ENCODE measurements at places on chromosomes 6 and 20. TPM values are rescaled to one million over a fixed set of nuclear protein-coding genes. Genes with fewer than 3 reads are reported as not detected.
A peak's percentile ranks its signal among the peaks of the same experiment; 100 is the strongest.

Gene MEI4
- not detected for total RNA-seq

DNA sequence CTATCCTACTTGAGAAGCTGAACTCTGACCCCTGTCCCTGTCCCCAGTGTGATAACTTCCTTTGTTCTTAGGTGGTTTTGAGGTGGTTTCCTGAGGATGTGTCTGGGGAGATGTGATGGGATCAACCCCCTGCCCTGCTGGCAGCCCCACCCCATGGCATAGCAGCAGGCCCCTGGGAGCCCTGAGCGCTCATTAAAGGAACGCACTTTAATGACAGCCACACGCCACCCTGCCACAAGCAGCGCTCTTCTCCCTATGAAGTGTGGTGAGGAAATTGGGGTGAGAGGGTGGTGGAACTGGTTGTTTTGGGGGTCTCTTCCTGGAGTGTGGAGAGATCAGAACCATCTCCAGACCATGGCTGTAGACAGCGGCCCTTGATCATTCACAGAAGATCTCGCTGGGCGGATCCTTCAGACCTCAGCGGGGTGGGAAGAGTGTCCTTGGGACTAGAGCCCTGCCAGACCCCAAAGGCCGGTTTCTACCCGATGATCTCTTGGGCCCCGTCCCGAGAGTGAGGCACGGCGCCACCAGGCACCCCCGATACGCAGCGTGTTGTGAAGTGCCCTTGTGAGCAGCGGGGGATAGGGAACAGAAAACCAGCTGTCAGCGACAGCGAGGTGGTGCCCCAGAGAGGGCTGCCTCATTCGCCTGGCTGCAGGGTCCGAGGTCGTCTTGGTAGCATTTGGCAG is 45.4 kb downstream of the SYNJ2 start:
- DNase-seq: no peak

Gene SLC17A2
- total RNA-seq: not detected

DNA sequence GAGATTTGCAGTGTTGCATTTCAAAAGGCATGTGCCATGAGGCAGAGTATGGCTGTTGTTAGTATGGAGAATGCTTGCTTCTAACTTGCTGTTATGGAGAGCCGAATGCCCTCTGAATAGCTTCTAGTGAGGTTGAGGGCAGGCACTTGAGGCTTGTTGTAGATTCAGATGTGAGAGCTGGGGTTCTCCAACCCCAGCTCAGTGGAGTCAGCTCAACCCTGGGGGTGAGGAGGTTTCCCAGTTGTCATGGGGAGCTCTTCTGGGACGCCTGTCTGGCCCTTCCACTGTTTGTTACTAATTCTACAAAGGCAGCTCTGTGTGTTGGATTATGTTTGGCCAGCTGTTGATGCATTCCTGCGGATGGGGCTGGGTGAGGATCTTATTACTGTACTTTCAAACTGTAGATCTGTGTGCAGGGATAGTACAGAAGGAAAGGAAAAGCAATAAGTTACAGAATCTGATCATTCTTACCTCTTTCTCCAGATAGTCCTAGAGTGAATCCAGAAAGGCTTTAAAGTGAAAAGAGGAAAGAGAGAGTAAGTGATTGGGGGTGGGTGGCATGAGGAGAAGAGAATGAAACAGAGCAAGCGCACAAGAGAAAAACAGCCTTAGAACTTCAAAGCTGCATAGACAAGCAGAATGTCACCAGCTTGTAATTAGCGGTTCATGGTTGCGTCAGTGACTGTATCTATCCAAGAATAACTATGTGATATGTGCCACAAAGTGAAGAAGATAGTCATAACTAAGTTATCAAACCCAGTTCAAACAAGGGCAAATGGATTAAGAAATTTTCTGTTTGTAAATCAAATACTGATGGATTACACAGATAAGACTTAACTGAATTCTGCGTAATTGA is 148.7 kb downstream of the PRL start:
- DNase-seq: peak; percentile 72

Gene OPRM1
- total RNA-seq: not detected

DNA sequence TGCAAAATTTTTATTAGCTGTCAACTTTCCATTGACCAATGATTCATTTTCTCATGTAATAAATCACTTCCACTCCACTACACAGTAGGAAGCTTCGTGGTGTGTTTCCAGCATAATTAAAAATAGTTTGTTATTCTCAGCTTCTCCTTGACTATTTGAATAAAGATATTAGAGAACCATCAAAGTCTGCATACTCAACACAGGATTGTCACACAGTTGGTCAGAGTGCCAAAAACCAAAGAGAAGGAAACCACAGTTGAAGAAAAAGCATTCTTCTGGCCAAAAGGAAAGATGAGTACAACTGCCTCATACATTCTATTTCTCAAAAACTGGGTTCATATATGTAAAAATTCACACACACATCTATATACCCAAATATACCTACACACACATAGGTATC is 455.1 kb upstream of the HSF2 start:
- DNase-seq: peak; percentile 28

DNA sequence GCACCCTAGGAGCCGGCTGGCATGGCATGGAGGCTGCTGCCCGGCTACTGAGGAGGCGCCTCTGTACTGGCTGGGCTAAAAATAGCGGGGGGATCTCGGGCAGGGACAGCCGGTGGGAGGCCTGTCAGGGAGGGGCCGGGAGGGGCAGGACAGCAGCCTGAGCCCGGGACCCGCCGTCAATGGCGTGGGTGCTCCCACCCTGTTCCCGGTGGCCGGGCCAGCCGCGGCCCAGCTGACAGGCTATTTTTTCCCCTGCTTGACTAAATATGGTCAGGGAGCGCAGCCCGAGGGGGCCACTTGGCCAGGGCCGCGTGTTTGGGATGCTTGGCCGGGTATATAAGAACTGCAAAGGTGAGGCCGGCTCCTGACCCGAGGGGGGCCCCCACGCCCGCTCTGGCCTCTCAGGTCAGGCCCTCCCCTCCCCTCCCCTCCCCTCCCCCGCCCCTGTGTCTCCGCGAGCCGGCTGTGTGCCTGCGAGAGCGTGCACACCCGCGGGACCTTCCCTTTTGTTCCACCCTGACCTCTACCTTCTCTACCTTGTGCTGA is 74.4 kb upstream of the GATA5 start:
- DNase-seq: no peak

- peak; percentile 4 for DNase-seq
Measured at GRCh38 chr6:21200134-21200870, 393.2 kb upstream of the SOX4 start.

GRCh38 chr20:61086031-61086430 is 166.0 kb upstream of the CDH4 start:
- no peak for DNase-seq

Gene BPIFA2
- total RNA-seq: not detected

Gene POU3F2
- total RNA-seq: not detected

Gene ADGRF4
- total RNA-seq: 2.7 TPM

DNA sequence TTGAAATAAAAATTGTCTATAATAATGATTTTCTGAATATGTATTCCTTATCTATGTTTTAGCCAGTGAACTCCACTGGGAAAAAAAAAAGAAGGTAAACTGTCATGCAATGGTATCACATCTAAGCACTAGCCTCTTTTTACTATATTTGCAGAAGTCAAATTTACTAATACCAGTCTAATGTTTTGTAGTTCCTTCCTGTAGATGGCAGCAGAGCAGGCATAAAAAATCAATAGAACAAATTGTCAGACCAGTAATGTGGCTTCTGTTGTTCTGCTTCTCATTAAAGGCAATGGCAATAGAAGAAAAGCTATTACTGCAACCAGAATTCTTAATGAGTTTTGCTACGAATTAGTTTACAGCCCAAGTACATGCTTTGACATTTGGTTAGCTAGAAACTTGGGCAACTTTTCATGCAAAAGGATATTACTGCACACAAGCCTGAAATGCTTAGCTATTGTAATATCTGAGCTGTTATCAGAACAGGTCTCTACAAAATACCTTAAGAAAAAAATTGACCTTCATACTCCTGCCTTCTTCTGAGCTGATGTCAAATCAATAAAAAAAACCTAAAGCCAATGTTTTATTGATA is 476.9 kb downstream of the KHDRBS2 start:
- no peak for DNase-seq

DNA sequence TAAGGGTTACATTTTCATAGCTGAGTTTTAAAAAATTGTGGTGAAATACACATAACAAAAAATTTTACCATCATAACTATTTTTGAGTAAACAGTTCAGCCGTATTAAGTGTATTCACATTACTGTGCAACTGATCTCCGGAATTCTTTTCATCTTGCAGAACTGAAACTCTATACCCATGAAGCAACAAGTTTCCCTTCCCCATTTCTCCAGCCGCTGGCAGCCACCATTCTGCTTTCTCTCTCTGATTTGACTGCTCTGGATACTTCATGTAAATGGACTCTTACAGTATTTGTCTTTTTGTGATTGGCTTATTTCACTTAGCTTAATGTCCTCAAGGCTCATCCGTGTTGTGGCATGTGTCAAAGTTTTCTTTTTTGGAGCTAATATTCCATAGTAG is 341.6 kb downstream of the QKI start:
- DNase-seq: no peak

Gene GHRH
- not detected for total RNA-seq

DNA sequence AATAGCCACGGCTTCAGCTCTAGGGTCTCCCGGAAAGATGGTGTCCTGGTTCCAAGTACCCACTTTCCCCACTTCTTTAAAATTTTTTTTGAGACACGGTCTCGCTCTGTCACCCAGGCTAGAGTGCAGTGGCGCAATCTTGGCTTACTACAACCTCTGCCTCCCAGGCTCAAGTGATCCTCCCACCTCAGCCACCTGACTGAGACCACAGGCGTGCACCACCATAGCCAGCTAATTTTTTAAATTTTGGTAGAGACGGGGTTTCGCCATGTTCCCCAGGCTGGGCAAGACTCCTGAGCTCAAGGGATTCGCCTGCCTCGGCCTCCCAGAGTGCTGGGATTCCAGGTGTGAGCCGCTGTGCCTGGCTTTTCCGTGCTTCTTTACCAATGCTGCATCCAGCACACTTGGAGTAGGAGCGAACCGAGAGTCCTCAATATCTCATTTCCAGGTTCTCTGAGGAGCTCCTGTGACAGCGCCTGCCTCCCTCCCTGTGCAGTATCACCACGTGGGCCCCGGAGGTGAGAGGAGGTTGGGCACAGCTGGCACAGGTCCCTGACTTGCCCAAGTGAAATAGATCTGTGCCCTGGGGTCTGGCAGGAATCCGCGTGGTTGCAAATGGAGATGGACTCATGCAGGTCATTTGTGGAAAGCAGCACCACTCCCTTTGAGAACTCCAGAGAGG is 37.3 kb downstream of the EZR start:
- no peak for DNase-seq

- no peak for DNase-seq
Measured at GRCh38 chr6:107083047-107083768, 32.1 kb downstream of the BEND3 start.

DNA sequence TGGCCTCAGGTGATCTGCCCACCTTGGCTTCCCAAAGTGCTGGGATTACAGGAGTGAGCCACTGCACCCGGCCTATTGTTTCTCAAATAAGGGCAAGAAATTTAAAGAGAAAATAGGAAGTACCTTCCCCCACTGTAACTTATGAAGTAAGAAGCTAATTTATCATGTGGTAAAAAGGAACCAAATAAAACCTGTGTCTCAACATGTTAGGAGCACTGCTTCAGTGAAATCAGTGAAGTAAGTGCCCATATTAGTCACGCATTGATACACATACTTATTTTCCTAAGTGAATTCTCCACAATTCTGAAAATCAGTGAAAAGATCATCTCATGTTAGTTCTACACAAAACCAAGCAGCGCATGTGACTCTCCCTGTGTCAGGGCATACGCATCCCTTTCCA is 14.2 kb upstream of the LPA start:
- DNase-seq: no peak

- peak; percentile 61 for DNase-seq
Measured at GRCh38 chr20:8291873-8292272, 159.8 kb downstream of the PLCB1 start.

Gene RBBP8NL
- not detected for total RNA-seq

DNA sequence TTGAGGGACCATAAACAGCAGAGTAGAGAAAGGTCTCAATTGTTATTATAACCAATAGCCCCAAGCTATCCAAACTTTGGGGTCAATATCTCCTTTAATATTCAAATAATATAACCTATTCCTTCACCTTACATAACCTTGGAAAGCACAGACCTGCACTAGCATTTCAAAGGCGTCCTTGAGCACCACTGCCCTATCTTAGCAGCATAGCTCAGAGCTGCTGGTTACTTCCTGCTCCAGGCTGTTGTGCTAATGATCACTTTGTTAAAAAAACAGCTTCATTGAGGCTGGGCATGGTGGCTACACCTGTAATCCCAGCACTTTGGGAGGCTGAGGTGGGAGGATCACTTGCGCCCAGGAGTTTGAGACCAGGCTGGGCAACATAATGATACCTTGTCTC is 10.5 kb downstream of the SLC35D3 start:
- DNase-seq: no peak

Gene GMNN
- 41.7 TPM for total RNA-seq

Gene EFCAB8
- not detected for total RNA-seq

- peak; percentile 96 for DNase-seq
Measured at GRCh38 chr6:109687271-109687761, 3.7 kb downstream of the AK9 start.

Gene SULF2
- total RNA-seq: 1.9 TPM

DNA sequence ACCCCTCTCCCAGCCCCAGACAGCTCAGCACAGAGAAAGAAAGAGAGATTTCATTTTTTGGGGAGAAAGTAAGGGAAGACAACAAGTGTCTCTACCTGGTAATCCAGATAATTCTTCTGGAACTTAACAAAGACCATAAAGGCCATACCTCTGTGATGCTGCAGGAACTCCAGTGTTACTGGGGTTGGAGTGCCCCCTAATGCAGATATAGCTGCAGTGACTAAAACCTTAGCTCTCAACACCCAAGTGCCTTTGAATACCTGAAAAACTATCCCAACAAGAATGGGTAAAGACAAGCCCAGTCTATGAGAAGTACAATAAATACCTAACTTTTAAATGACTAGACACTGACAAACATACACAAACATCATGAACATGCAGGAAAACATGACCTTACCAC is 365.3 kb upstream of the PTCHD4 start:
- DNase-seq: peak; percentile 24

- DNase-seq: no peak
Measured at GRCh38 chr20:21556398-21556797, 42.5 kb upstream of the NKX2-2 start.

- DNase-seq: no peak
Measured at GRCh38 chr20:63702751-63703470, 4.9 kb downstream of the ARFRP1 start.

DNA sequence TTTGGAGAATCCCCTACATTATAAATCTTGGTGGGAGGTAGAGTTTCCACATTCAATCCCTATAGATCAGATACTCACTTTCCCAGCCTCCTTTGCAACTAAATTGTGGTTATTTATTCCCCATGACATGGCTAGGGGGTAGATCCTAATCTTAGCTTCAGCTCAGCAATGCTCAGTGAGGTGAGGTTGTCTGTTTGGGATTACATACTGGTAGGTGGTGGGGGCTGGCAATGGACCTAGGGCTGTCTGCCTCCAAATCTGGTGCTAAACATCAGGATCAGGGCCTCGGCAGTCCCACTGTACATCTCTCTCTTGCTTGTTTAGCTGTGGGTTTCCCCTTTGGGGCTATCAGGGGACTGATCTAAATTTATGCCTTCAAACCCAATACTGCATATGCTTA is 45.8 kb upstream of the PMEPA1 start:
- no peak for DNase-seq

GRCh38 chr20:5528261-5528660 is 211.5 kb upstream of the PROKR2 start:
- DNase-seq: no peak

Gene CRISP2
- total RNA-seq: not detected

Data from fibroblast of the aortic adventitia (primary cell).